ENCODE measurements at places on chromosomes 16 and 17. TPM values are rescaled to one million over a fixed set of nuclear protein-coding genes. Genes with fewer than 3 reads are reported as not detected.

ZSCAN10 gene
- total RNA-seq = not detected

ACD gene
- total RNA-seq = 36.5 TPM

ATP2A1 gene
- total RNA-seq = 5.2 TPM

FBXW10 gene
- 1.1 TPM for total RNA-seq

MKS1 gene
- total RNA-seq = 11.1 TPM

C16orf46 gene
- total RNA-seq = 0.37 TPM

KCNG4 gene
- total RNA-seq = not detected

ACSM2A gene
- not detected for total RNA-seq

GPRC5C gene
- 65.0 TPM for total RNA-seq

GINS2 gene
- total RNA-seq = 28.5 TPM

GAS7 gene
- total RNA-seq = 0.32 TPM

TBC1D3 gene
- total RNA-seq = not detected

CCL14 gene
- total RNA-seq = not detected

HSD17B2 gene
- total RNA-seq = not detected

TMEM88 gene
- total RNA-seq = 0.50 TPM

OR1A2 gene
- total RNA-seq = not detected

CCL4L2 gene
- not detected for total RNA-seq

MED9 gene
- total RNA-seq = 21.0 TPM

RND2 gene
- 0.13 TPM for total RNA-seq

PTX4 gene
- total RNA-seq = 0.03 TPM

MYO15A gene
- total RNA-seq = 0.45 TPM

DNAH17 gene
- 0.85 TPM for total RNA-seq

C1QTNF8 gene
- 0.08 TPM for total RNA-seq

FBXO31 gene
- 20.1 TPM for total RNA-seq

HBA2 gene
- 0.62 TPM for total RNA-seq

APOH gene
- total RNA-seq = 4.0 TPM

TBC1D3K gene
- not detected for total RNA-seq

PIK3R6 gene
- not detected for total RNA-seq

LIMD2 gene
- total RNA-seq = 11.6 TPM

SLC6A2 gene
- total RNA-seq = 0.05 TPM

ENPP7 gene
- total RNA-seq = not detected

PIRT gene
- not detected for total RNA-seq

TPPP3 gene
- 10.6 TPM for total RNA-seq

TEX19 gene
- total RNA-seq = 0.49 TPM

HSPB9 gene
- not detected for total RNA-seq

INO80E gene
- 102 TPM for total RNA-seq

SNX20 gene
- total RNA-seq = not detected

SLC16A13 gene
- total RNA-seq = 8.7 TPM

SERPINF2 gene
- total RNA-seq = 5.2 TPM

KLHL10 gene
- not detected for total RNA-seq

SLC16A5 gene
- 23.0 TPM for total RNA-seq

CALB2 gene
- total RNA-seq = 5.1 TPM

NOS2 gene
- 0.26 TPM for total RNA-seq

TBC1D3C gene
- not detected for total RNA-seq

VASN gene
- total RNA-seq = 3.3 TPM

TMEM92 gene
- 14.6 TPM for total RNA-seq
